ENCODE measurements at places on chromosomes 16 and 17.

DNA sequence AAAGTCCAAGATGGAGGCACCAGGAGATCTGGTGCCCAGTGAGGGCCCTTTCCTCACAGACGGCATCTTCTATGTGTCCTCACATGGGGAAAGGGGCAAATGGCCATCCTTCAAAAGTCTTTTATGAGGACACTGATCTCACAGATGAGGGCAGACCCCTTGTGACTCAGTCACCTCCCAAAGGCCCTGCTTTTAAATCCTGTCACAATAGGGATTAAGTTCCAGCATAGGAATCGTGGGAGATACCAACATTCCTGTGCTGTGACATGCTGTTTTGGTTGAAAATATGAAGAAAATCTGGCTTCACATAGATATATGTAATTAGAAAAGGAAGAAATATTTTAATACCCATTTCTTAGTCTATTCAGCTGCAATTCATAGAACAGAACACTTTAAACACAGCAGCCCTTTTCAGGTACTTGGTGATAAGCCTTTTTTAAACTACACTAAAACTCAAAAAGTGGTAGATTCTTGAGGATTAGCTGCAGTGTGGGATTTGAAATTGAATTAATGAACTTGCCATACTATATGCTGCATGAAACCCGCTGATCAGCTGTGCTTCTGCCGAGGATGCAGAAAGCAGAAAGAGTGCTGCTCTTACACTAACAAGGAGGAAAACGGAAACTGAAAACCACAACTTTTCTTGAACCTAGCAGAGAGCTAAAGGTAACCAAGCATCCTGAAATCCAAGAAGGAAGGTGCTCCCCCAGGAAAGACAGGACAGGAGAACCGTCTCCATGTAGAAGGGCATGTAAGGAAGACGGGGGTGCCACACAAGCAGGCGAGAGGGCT lies 32.7 kb downstream of the VPS53 start:
- DNase-seq: no peak

DNA sequence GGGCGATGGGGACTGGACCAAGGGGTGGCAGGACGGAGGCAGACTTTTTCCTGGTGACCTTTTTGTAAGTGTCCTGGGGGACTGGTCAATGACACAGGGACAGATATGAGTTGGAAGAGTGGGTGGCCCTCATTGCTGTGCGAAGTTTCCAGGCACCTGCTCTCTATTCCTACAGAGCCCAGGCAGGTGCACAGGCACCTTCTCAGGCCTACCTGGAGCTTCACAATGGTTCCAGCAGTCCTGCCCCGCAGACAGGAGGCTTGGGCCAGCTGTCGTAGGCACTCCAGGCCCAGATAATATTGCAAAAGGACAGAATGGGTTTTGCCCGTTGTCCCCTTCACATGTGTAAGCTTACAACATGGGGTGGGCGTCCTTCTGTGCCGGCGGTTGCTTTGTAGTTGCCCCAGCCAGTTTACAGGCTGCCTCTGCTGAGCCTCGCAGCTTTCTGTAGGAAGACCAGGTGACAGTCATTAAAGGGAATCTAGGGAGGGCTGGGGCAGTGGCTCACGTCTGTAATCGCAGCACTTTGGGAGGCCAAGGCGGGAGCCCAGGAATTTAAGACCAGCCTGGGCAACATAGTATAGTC lies 84.3 kb downstream of the ARHGAP23 start:
- DNase-seq: no peak

DNA sequence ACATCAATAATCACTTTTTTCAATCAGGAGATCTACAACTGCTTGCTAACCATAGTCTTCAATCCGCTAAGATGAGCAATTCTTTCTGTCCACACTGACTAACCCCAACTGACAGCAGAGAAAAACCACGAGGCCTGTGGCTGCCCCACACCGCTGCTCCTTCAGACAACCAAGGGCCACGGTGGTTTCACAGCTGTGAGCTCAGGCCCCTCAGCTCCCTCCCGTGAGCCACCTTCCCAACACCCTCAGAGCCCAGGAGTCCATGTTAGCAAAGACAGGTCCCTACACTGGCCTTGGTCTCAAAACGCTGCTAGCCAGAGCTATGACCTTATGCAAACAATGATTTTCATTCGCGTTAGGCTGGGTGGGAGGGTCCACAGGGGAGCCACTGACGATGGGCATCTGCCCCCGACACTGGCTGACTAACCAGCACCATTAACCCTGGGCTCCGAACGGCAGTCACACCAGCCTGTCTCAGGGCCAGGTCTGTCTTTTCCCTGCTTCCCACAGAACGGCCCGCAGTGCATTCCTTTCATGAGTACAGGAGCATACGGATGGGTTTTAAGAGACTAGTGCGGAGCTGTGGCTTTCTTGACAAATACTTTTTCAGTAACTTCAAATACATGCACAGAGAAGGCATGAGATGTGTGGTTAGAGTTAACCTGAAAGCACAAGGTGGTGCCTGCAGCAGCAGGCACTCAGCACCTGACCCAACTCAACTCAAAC lies 67.3 kb downstream of the ANKRD11 start:
- no peak for DNase-seq

GRCh38 chr17:15660077-15660476 lies 24.0 kb downstream of the TRIM16 start:
- DNase-seq: no peak

GRCh38 chr16:838741-839140 lies 38.2 kb upstream of the GNG13 start:
- no peak for DNase-seq

- no peak for DNase-seq
Observed at GRCh38 chr17:19958023-19958422, 19.6 kb downstream of the AKAP10 start.

GRCh38 chr16:28823291-28823872 lies 583 bp downstream of the ATXN2L start:
- DNase-seq: no peak

DNA sequence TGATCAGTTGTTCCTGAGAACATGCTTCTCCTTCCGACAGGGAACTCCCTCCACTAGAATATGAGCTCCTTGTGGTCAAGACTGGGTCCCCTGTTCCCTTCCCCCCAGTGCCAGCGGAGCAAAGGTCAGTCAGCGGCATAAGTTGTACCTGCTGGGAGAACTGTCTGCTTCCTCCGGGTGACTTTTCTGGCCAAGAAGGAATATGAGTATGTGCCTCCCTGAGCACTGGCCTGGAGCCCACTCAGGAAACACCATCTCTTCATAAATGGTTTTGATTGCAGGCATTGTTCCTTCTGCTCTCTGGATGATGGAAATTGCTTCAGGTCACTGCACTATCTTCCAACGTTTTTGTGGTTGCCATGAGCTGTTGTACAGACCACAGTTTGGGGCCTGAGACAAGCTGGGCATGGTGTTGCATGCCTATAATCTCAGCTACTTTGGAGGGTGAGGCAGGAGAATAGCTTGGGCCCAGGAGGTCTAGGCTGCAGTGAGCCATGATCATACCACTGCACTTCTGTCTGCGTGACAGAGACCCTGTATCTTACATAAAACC lies 2.9 kb upstream of the P4HB start:
- DNase-seq: no peak

DNA sequence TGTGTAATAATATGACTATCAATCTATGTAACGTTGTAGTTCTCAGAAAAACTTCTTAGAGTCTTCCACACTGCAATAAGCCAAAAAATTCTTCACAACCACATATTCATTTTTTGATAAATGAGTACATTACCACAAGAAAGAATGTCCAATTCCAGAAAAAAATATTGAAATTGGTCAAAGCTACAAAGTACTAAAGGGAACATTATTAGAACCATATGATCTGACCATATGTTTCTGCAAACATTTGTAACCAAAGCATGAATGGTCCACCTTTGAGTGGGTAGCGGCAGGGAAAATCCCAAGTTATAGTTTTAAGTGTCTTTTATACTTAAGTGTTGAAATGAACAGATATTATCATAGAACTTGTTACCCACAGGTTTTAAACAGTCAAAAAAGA lies 71.7 kb upstream of the NACA2 start:
- DNase-seq: no peak

DNA sequence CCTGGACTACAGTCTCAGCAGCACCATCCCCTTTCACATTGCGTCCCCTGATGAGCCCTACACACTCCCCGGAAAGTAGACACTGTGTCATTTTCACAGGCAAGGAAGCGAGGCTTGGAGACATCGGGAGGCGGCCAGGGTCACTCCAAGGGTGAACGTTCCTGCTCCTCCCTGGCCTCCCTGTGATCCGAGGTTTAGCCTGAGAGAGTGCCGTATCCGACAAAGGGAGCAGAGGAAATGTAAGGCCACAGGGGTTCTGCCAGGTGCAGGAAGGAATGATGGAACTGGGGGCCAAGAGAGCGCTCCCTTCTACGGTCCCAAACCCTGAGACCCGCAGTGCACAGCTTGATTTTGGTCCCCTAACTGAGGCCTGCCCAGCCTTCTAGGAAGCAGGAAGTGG lies 8.0 kb upstream of the PIK3R6 start:
- no peak for DNase-seq

DNA sequence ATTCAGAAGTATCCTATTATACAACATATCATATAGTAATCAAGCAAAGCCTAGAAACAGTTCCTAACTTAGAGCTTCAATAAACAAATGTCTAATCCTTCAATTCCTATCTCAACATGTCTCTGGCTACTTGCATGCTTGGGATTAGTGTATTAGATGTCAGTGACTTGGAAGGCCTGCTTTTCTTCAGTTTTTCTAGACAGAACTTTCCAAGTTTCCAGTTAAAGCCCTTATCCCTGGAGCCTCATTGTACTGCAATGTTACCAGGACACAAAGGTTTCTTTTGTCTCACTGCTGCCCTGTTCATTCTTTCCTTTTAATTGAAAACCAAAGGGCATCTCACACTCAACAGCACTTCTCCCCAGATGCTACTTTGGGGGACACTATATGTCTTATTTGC lies 16.5 kb downstream of the PSME3IP1 start:
- no peak for DNase-seq
